NCI-H460 (cell line): ENCODE measurements at places on chromosomes 16 and 17. TPM values are rescaled to one million over a fixed set of nuclear protein-coding genes. Genes with fewer than 3 reads are reported as not detected.

The LLGL2 gene
- total RNA-seq = 8.8 and 9.2 TPM in 2 replicates

The TMEM92 gene
- 0.52 and 1.4 TPM in 2 replicates for total RNA-seq

The PRR35 gene
- 0.05 TPM in 1 of 2 replicates, not detected in the other for total RNA-seq

The NLRC3 gene
- not detected in 2 replicates for total RNA-seq

The CPNE7 gene
- total RNA-seq = 38.5 and 43.1 TPM in 2 replicates

The TP53TG3C gene
- not detected in 2 replicates for total RNA-seq

The CCL17 gene
- total RNA-seq = not detected in 2 replicates

The PPL gene
- 2.5 and 3.5 TPM in 2 replicates for total RNA-seq

The RFNG gene
- total RNA-seq = 25.5 and 26.5 TPM in 2 replicates

The ZNF785 gene
- total RNA-seq = 0.14 and 0.45 TPM in 2 replicates

The MVD gene
- 7.0 and 7.4 TPM in 2 replicates for total RNA-seq

The PERCC1 gene
- not detected in 2 replicates for total RNA-seq

The CA7 gene
- not detected in 2 replicates for total RNA-seq

The FZD2 gene
- 1.7 and 2.0 TPM in 2 replicates for total RNA-seq

The FOXJ1 gene
- not detected in 2 replicates for total RNA-seq
